Smooth muscle cell of bladder (primary cell): ENCODE measurements at places on chromosomes 3 and 15. TPM values are rescaled to one million over a fixed set of nuclear protein-coding genes. Genes with fewer than 3 reads are reported as not detected.

Gene SCAANT1
- not detected in 2 replicates for total RNA-seq

Gene SPCS1
- 43.4 and 58.2 TPM in 2 replicates for total RNA-seq

Gene HYAL1
- 1.6 and 2.5 TPM in 2 replicates for total RNA-seq

Gene SLC22A13
- 0.14 and 0.28 TPM in 2 replicates for total RNA-seq

Gene CCDC39
- not detected in 2 replicates for total RNA-seq

Gene FBXO45
- 6.3 and 7.8 TPM in 2 replicates for total RNA-seq

Gene ABI3BP
- total RNA-seq = 1.3 and 4.3 TPM in 2 replicates

Gene P2RY1
- 1.1 and 4.4 TPM in 2 replicates for total RNA-seq

Gene SLCO2A1
- under 0.01 TPM in 2 replicates for total RNA-seq

Gene IRAK2
- 3.8 and 5.5 TPM in 2 replicates for total RNA-seq

Gene ZNF385D
- 0.09 and 0.14 TPM in 2 replicates for total RNA-seq

Gene PDIA3
- total RNA-seq = 135 and 192 TPM in 2 replicates

Gene WNT7A
- total RNA-seq = under 0.01 TPM in 1 of 2 replicates, not detected in the other

Gene HCLS1
- total RNA-seq = 7.1 and 7.2 TPM in 2 replicates

Gene FYCO1
- 47.5 and 57.2 TPM in 2 replicates for total RNA-seq

Gene SLC25A26
- 13.4 and 20.6 TPM in 2 replicates for total RNA-seq

Gene SLC28A1
- total RNA-seq = not detected in 2 replicates

Gene SCN5A
- total RNA-seq = 0.37 and 0.43 TPM in 2 replicates

Gene MYZAP
- under 0.01 and 0.18 TPM in 2 replicates for total RNA-seq

Gene SPATA12
- not detected in 2 replicates for total RNA-seq

Gene PCOLCE2
- 60.7 and 197 TPM in 2 replicates for total RNA-seq

Gene ATP8B4
- total RNA-seq = 155 and 183 TPM in 2 replicates

Gene SCAPER
- 4.6 and 6.1 TPM in 2 replicates for total RNA-seq

Gene MAPK6
- total RNA-seq = 54.1 and 65.1 TPM in 2 replicates

Gene TICRR
- 0.28 and 0.92 TPM in 2 replicates for total RNA-seq

Gene SIAH2
- 21.4 and 21.9 TPM in 2 replicates for total RNA-seq

Gene GPR156
- 0.14 and 0.37 TPM in 2 replicates for total RNA-seq

Gene GOLGA8H
- total RNA-seq = under 0.01 and 0.14 TPM in 2 replicates

Gene PLA2G4B
- 0.71 and 0.92 TPM in 2 replicates for total RNA-seq

Gene C3orf22
- total RNA-seq = not detected in 2 replicates

Gene BFSP2
- total RNA-seq = not detected in 2 replicates

Gene RYK
- 85.5 and 109 TPM in 2 replicates for total RNA-seq

Gene GUCA1C
- total RNA-seq = not detected in 2 replicates

Gene MON1A
- 7.4 and 11.3 TPM in 2 replicates for total RNA-seq

Gene CLDN18
- total RNA-seq = not detected in 2 replicates

Gene WDR53
- total RNA-seq = 6.3 and 7.6 TPM in 2 replicates

Gene CGNL1
- total RNA-seq = 0.28 TPM in 2 replicates

Gene EPHB1
- 0.28 and 0.74 TPM in 2 replicates for total RNA-seq

Gene MKRN3
- 0.28 and 1.4 TPM in 2 replicates for total RNA-seq

Gene ACP3
- total RNA-seq = 1.2 and 1.3 TPM in 2 replicates

Gene GCNT3
- total RNA-seq = 0.14 and 0.46 TPM in 2 replicates

Gene SRGAP3
- 3.6 and 6.7 TPM in 2 replicates for total RNA-seq

Gene FES
- 23.8 and 25.2 TPM in 2 replicates for total RNA-seq

Gene CHRM5
- under 0.01 TPM in 2 replicates for total RNA-seq

Gene COL6A5
- total RNA-seq = not detected in 2 replicates

Gene MESP2
- total RNA-seq = 0.37 and 0.57 TPM in 2 replicates

Gene CAV3
- total RNA-seq = not detected in 2 replicates

Gene TMEM212
- not detected in 2 replicates for total RNA-seq

Gene NR2E3
- total RNA-seq = 0.14 and 0.18 TPM in 2 replicates

Gene HGD
- 0.46 and 0.71 TPM in 2 replicates for total RNA-seq

Gene ANKRD34C
- total RNA-seq = not detected in 2 replicates
